ENCODE measurements at places on chromosomes 1 and 21.

DNA sequence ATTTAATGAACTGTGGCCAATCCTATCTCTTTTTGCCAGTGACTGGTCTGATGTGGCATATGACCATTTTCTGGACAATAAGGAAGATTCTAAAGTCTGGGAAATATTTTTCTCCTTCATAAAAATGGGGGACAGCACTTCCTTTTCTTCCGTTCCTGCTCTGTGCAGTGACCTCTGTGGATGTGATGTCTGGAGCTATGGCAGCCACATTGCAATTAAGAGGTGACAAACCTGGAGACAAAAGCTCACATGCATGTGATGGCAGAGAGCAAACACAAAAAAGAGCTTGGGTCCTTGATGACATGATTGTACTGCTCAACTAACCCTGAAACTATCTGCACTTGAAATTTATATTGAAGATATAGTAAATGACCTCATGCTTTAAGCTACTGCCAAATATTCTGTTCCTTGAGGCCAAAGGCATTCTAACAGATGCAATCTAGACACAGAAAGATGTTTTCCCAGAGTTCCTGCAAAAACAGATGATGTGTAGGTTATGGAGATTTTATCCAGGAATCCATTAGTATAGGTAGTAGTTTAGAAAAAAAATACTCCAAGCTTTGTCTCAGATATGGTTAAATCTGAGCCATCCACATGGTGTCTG lies 2.2 kb upstream of the MAGI3 start:
- DNase-seq, result no peak

GRCh38 chr1:164780863-164781262 lies 221.9 kb downstream of the PBX1 start:
- peak; percentile 90 for DNase-seq

GRCh38 chr1:220062629-220063028 lies 16.3 kb upstream of the EPRS1 start:
- no peak for DNase-seq

DNA sequence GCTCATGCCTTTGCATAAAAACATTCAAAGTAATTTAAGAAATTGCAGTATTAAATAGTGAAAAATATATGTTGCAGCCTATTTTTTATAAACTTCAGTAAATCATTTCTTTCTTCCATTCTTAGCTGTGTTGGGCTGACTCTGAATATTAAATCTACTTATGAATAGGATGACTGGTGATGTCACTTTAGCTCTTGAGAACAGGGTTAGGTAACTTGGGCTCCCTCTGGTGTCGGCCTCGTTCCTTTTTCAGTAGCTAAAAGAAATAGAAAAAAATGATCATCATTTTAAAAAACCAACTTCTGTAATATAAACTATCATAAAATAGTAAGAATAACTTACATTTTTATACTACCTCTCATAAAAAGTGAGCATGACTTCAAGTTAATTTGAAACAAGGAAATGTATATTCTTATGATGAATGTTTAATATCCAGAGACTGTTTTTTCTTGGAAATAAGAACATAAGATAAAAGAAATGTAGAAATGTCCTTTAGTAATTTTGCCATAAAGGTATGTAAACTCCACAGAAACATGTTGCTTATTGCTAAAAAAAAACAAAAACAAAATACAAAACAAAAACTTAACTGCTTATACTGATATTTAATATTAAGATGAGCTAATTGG lies 26.8 kb upstream of the NCAM2 start:
- peak; percentile 57 for DNase-seq

GRCh38 chr1:8851060-8851459 lies 27.4 kb downstream of the ENO1 start:
- no peak for DNase-seq

DNA sequence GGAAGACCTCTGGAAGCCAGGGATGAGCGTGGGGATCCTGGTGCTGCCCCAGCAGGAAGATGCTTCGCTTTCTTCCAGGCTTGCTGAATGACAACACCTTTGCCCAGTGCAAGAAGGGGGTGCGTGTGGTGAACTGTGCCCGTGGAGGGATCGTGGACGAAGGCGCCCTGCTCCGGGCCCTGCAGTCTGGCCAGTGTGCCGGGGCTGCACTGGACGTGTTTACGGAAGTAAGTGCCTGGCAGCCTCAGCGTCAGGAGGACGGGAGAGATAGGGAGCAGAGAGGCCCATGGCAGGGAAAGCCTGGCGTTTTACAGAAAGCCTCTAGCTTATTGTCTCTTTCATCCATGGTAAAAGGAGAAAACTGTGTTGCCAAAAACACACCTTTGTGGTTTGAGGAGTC lies 23.5 kb downstream of the PHGDH start:
- no peak for DNase-seq

- no peak for DNase-seq
These were observed 9.8 kb downstream of the MIXL1 start for GRCh38 chr1:226233293-226233692.

DNA sequence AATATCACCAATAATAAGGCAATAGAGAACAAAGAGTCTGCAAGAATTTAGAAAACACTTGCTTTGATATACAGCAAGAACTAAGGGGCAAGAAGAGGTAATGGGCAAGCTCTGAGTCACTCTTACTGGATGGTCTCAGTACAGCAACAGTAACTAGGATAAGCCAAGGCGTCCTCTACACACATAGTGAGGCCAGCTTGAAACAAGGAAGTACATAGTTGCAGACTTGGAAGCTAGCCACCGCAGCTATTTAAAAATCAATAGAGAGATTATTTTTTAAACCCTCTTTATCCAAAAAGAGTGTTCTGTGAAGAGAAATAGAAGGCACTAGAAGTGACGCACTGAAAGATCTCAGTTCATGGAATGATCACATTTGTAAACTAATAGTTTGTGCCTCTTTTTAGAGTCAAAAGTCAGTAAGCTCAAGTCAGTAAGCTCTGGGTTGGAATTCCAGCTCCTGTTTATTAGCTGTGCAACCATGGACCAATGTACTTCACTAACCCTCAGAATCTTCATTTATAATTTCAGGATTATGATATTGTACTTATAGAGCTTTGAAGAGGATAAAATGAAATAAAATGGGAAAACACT lies 118.6 kb downstream of the AKT3 start:
- peak; percentile 95 for DNase-seq

DNA sequence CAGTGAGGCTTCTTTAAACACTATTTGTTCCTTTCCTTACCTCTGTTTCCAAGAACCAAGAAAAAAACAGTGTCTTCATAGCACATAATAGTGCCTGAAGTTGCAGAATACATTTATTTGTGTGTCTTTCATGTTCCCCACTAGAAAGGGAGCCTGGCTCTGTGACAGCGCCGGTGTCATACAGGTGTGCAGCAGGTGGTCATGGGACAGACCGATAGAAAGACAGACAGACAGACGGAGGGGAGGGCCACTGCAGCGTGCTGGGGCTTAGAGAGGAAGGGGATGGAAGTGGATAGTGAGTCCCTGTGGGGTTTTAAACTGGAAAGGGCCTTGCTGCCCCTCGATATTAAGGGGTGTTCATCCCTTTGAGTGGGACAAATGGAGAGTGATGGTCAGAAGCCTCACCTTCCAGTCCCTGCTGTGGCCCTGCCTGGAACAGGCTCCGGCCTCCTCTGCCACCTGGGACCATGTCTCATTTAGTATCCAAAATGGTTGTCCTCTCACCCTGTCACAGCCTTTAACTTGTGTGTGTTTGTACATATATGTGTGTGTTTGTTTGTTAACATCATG lies 152.9 kb downstream of the PGBD5 start:
- DNase-seq, result no peak

DNA sequence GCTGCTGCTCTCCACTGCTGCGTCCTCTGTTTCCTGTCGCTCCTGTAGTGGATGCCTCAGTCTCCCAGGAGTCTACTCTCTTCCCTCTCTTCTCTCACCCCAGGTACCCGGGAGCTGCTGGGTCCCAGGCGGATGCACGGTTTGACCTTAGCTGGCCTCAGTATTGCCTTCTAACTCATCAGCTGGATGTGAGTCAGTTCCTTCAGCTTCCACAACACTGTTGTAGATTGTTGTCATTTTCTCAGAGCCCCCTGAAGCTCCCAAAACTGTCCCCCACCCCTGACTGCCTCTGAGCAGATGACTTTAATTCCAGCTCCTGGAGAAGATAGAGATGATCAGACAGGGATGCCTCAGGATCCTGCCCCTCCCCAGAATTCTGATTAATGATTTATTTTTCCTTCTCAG lies 7.2 kb downstream of the CNIH3 start:
- peak; percentile 75 for DNase-seq

- peak; percentile 81 for DNase-seq
These were observed 8.0 kb upstream of the NAV1 start for GRCh38 chr1:201530741-201531531.

DNA sequence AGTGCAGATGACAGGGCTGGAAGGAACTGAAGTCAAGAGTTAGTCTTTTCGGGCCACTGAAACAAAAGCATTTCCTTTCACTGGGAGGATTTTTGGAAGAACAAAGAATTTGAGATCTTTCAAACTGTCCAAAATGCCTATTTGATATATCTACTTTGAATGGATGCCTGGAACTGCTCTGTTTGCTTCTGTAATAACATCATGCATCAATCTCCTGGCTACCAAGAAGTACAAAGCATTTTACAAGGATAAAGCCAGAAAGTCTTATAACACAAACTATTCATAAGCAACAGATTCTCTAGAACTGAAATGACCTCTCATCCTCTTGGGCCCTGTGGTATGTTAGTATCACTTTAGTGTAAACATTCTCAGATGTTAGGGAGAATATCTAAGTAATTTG lies 18.2 kb upstream of the RHOU start:
- no peak for DNase-seq

- DNase-seq, result no peak
These were observed 374 bp downstream of the MAB21L3 start for GRCh38 chr1:116111524-116112021.

- DNase-seq, result no peak
These were observed 51.5 kb upstream of the TNFSF4 start for GRCh38 chr1:173258479-173259264.
